ENCODE measurements at places on chromosomes 7 and 10. TPM values are rescaled to one million over a fixed set of nuclear protein-coding genes. Genes with fewer than 3 reads are reported as not detected.

Gene AKR1C8
- 0.07 TPM for total RNA-seq

Gene C10orf67
- total RNA-seq = 0.09 TPM

Gene ABCB4
- total RNA-seq = 0.02 TPM

Gene MARCHF5
- 33.9 TPM for total RNA-seq

Gene SPDYE1
- total RNA-seq = not detected

Gene AKR1D1
- 0.08 TPM for total RNA-seq
